ENCODE measurements at places on chromosomes 12 and 14. TPM values are rescaled to one million over a fixed set of nuclear protein-coding genes. Genes with fewer than 3 reads are reported as not detected.

GRCh38 chr14:74846968-74847665 lies 28.8 kb downstream of the PROX2 start:
- no peak for DNase-seq

Gene CMA1
- 1.9 TPM for total RNA-seq

Gene LRTM2
- not detected for total RNA-seq

Gene TNS2
- total RNA-seq = 107 TPM

GRCh38 chr12:10174986-10175614 lies 3.2 kb upstream of the OLR1 start:
- no peak for DNase-seq

- no peak for DNase-seq
Measured at GRCh38 chr14:67357186-67357968, 2.2 kb downstream of the ATP6V1D start.

DNA sequence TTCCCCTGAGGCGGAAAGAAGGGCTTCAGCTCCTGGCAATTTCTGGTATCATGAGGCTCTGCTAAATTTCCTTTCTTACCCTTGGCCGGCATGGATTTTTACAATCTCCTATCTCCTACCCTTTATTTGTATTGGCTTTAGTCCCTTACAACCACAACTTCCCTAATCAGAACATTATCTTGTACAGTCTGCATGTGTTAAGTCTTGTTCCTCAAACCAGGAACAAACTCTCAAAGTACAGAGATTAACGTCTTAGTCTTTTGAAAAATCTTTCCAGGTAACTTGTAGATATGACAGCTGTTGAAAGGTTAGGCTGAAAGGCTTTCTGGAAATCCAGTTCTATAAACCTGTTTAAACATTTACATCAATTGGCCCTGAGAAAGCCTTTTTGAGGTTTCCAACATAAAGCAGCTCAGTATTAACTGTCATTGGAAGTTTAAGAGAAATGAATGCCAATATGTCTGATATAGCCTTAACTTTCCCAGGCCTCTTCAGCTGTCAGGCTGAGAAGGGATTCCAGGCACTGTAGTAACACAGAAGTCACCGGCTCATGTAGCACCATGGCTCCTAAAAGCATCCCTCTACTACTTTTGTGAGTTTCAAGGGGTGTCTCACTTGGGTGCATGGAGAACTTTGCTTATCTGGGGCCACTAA lies 360.5 kb downstream of the FUT8 start:
- DNase-seq = no peak

GRCh38 chr12:47849261-47849660 lies 29.6 kb upstream of the HDAC7 start:
- no peak for DNase-seq

- no peak for DNase-seq
Measured at GRCh38 chr14:69536971-69537370, 37.7 kb downstream of the CCDC177 start.

Gene WDHD1
- 1.5 TPM for total RNA-seq

DNA sequence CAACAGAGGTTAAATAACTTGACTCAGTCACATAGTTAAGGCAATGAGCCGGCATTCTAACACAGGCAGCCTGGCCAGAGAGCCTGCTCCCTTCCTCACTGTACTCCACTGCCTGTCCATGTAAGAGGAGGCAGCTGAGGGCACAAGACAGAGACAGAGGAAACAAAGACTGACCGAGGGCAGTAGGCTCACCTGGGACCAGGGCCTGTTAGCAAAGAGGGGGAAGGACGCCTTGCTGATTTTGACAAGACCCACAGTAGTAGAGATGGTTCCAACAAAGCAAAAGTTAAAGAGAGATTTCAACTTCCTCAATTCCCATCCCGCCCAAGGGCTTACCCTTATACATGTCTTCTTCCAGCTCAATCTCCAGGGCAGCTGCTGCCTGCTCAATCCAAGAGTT lies 26.5 kb downstream of the OTUB2 start:
- no peak for DNase-seq

Gene SELPLG
- 4.2 TPM for total RNA-seq

Gene MED13L
- total RNA-seq = 57.7 TPM

DNA sequence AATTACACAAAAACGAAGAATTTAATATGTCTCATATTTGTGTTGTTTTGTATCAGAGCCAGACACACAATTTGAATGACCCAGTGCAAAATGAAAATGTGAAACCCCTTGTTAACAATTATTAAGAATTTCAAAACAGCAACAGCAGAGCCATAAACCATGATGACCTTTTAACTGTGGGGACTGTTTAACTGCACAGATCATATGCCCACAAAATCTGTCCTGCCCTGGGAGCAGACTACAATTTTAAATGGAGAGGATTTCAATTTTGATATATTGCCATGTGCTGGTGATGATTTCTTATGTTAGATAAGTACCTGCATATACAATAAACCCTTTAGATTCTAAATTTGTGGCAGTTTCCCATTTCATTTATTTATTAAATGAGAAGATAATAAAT lies 455.5 kb upstream of the MGAT4C start:
- DNase-seq = no peak

Gene DBX2
- 0.08 TPM for total RNA-seq

DNA sequence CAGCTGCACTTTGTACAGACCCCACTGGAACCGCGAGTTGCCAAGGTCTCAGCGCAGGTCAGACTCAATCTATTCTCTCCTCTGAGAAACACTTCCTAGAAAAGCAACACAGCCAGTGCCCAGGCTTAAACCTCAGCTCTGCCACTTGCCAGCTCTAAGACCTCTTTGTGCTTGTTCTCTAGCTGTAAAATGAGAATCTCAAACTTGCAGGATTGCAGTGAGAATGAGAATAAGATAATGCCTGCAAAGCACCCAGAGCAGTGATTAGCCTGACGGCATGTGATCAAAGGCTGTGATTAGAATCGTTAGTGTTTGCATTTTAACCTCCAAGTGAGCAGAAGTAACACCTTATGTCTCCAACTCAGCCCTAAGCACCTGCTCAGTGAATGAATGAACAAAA lies 21.3 kb downstream of the ANO2 start:
- no peak for DNase-seq

Gene ATXN3
- total RNA-seq = 14.6 TPM

GRCh38 chr12:96117460-96117859 lies 76.7 kb upstream of the ELK3 start:
- no peak for DNase-seq

Gene AJUBA
- total RNA-seq = 10.9 TPM

GRCh38 chr12:88225776-88226175 lies 83.7 kb downstream of the TMTC3 start:
- DNase-seq = no peak

DNA sequence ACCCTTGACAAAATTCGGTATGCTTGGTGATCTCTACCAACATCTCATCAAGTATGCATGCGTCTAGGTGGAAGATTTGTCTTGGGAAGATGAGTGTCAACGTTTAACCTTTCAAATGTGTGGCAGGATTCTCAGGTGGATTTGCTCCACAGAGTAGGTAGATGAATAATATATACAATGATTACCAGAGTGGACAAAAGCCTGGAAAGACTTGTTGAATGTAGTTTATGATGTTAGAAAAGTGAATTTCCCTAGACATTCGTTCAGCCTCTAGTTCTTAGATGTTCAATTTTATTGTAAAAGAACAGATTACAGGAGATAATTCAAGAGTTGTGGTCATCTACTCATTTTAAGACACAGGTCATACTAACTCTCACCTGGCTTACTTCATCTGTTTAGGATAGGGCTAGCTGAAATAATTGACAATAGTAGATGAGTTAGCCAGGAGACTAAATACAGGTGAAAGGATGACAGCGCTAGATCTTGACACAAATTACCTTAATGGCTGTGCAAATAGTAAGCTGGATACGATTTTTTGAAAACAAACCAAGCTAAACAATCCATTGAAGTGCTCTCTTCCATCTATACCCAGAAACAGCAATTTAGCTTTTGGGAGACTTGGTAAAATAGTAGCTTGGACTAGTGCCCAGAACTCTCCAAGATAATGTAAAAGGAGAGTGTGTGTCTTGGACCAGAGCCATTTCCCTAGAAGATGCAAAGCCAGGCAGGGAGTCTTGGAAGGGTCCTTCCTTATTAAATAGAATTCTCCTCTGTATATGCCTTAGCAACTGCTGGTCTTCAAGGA lies 168.0 kb downstream of the DACT1 start:
- no peak for DNase-seq

Gene PZP
- total RNA-seq = 1.3 TPM

Gene ANKS1B
- total RNA-seq = 1.2 TPM

Gene SIX4
- total RNA-seq = 1.6 TPM

Gene CCDC196
- not detected for total RNA-seq

Measured in Right ventricle myocardium superior (tissue), 1 donor.